AG04450 (cell line): ENCODE measurements at places on chromosomes 5 and 9. TPM values are rescaled to one million over a fixed set of nuclear protein-coding genes. Genes with fewer than 3 reads are reported as not detected.

Gene FAM170A
- not detected in 2 replicates for polyA plus RNA-seq

Gene ISL1
- polyA plus RNA-seq, result not detected in 2 replicates

Gene GDNF
- 2.2 and 2.8 TPM in 2 replicates for polyA plus RNA-seq

Gene SHC3
- polyA plus RNA-seq, result 4.3 and 4.7 TPM in 2 replicates

Gene AGTPBP1
- polyA plus RNA-seq, result 3.4 and 4.4 TPM in 2 replicates

Gene ZNF622
- polyA plus RNA-seq, result 19.8 and 21.5 TPM in 2 replicates

Gene AMBP
- polyA plus RNA-seq, result 0.67 and 0.74 TPM in 2 replicates

Gene PCDHGA9
- 6.4 and 8.0 TPM in 2 replicates for polyA plus RNA-seq

DNA sequence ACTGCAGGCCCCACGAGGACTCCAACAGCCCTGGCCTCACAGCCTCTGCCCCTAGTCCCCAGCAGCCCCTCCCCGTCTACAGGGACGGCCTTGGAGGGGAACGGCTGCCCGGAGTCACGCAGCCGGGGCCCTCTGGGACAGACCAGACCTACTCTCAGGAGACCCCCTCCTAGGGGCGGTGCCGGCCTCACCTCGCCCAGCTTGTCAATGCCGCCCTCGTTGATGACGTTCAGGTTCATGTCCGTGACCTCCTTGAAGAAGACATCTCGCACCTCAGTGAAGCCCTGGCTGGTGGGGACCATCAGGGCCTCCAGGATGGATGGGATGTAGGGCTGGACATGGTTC lies 58.6 kb downstream of the LRSAM1 start:
- DNase-seq, result no peak

DNA sequence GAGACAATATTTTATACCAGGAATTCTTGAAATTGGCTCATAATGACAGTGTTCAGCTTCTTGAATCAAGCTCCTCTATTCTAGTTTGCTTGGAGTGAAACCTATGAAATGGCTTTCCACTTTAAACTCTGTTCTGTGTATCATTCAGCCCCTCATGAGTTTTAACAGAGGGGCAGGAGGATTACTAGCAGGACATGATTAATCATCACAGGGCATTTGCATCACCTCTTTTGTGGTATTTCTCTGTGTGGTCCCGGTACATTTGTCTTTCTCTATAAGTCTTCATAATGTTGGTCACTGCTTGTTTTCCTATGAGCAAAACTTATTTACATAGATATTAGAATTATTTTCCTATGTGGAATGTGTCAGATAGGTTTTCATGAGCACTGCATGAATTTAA lies 21.2 kb downstream of the CAST start:
- no peak for DNase-seq

GRCh38 chr5:154771383-154771901 lies 16.3 kb downstream of the LARP1 start:
- peak; percentile 73 for DNase-seq

- DNase-seq, result no peak
These were observed 233.7 kb upstream of the TARS1 start for GRCh38 chr5:33206962-33207506.

GRCh38 chr9:71793386-71794105 lies 25.2 kb upstream of the CEMIP2 start:
- DNase-seq, result peak; percentile 37

DNA sequence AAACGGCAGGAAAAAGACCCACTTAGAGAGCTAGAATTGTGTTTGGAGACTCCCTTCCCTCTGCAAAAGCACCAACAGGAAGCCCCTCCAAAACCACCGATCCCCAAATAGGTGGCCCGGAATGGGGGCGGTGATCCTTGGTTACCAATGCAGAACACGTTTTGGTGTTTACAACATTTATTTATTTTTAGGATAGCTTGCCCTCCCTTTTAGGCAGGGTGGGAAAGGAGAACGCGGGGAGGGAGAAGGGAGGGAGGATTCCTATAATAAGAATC lies 579 bp upstream of the NTRK2 start:
- no peak for DNase-seq

DNA sequence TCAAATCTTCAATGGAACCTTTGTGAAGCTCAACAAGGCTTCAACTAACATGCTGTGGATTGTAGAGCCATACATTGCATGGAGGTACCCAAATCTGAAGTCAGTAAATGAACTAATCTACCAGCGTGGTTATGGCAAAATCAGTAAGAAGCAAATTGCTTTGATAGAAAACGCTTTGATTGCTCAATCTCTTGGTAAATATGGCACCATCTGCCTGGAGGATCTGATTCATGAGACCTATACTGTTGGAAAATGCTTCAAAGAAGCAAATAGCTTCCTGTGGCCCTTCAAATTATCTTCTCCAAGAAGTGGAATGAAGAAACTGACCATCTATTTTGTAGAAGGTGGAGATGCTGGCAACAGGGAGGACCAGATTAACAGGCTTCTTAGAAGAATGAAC lies 54.7 kb upstream of the TTC39B start:
- no peak for DNase-seq

DNA sequence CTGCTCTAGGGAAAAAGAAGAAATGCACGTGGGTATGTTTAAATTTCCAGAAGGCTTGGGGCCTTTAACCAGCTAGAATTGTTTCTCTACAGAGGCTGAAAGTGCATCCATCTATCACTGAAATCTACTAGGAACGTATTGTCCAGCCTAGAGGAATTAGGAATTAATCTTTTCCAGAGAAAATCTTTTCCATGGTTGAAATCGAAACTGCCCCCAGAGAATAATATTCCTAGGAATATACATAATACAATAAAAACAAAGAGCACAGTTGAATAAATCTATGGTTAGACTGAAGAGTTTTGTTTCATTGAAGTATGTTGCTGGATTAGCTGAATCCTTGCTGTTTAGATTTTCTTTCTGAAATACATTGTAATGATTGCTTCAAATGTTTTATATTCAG lies 378.5 kb downstream of the PLK2 start:
- no peak for DNase-seq

DNA sequence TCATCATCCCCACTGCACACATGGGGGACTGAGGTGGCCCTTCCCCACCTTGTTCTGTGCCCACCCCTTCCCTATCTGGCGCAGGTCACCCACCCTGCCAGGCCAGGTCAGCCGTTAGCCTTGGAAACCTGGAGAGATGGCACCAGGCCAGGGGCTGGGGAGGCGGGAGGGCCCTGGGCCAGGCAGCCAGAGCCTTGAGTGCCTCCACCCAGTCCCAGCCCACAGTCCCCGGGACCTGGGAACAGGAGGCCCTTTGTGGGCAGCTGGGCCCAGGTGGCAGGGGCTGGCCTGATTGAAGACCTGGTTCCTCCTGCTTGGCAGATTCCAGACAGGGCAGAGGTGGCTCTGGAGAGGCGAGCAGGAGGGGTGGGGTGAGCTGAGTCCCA lies 70.6 kb downstream of the LRSAM1 start:
- DNase-seq, result no peak

DNA sequence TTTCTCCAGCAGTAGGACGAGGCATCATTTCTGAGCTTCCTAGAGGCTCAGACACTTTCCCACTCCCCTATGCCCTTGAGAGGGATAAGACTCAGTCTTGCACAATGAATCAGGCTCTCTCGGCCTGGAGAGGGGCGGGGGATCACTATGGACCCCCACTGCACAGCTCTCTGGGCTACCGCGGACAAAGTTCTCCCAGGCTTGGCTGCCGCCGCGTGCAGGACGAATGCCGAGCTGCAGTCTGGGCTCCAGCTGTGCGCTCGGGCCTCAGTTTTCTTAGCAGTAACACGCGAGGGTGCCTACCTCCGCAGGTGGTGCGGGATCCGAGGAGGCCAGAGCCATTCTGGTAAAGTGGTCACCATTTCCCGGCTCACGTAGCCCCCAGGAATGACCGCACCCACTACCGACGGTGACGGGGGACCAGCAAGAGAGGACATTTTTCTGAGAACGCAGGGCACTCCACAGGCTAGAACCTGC lies 3.4 kb upstream of the MYORG start:
- no peak for DNase-seq

DNA sequence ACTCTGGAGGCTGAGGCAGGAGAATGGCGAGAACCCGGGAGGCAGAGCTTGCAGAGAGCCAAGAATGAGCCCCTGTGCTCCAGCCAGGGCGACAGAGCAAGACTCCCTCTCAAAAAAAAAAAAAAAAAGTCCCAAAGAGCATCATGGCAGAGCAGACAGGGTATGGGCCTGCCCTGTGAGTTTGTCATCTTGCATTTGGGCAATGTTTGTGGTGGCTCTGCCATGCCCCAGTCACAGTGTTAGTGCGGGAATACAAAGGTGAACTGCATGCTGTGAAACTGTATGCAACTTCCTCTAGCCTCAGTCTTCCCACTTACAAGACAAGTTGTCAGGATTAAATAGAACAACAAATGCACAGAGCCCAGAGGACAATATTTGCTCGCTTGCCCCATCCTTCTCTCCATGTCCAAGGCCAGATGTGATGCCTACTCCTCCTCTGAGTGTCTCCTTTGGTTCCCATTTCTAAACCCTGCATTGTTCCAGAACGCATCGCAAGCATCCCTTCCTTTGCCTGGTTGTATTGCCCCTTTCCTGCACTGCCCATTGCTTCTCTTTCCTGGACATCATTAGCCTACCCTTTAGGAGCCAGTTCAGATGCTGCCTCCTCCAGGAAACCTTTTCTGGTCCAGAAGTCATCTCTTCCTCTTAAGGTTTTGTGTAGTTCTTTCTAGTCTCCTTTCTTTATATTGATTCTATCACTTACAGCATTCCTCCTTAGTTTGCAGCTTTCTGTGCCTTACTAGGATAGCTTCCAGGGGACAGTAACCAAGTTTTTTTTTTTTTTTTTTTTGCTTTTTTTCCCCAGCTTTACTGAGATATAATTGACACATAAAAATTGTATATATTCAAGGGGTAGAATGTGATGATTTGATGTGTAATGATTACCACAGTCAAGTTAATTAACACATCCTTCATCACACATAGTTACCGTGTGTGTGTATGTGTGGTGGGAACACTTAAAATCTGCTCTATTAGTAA lies 69.0 kb upstream of the TNFAIP8 start:
- no peak for DNase-seq

DNA sequence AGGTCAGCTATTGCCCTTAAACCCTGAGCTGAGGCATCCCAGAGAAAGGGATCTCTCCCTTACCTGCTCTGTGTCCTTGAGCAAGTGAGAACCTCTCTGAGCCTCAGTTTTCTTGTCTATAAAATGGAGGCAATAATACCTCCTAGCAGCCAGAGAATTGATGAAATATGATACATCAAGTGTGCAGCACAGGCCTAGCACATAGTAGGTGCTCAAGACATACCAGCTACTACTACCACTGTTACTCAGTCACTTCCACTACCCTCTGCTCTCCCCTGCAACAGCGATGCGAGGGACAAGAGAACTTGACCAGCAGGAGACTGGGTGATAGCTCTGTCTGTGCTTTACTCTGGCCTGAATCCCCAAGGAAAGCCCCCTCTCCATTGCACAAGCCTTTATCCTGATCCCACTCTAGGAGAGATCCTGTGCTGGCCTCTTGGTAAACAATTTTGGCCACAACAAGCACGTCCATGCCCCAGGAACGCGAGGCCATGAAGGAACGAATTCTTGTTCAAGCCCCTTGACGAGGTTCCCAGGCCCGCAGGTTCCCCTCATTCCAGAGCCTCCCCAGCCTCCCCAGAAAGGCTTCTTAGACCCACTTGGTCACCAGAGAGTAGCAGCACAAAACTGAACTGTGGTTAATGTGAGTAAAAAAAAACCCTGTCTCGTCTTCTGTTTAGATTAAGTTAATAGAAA lies 39.4 kb downstream of the LRSAM1 start:
- no peak for DNase-seq

- DNase-seq, result no peak
These were observed 437.6 kb downstream of the KIF4B start for GRCh38 chr5:155451106-155451505.

DNA sequence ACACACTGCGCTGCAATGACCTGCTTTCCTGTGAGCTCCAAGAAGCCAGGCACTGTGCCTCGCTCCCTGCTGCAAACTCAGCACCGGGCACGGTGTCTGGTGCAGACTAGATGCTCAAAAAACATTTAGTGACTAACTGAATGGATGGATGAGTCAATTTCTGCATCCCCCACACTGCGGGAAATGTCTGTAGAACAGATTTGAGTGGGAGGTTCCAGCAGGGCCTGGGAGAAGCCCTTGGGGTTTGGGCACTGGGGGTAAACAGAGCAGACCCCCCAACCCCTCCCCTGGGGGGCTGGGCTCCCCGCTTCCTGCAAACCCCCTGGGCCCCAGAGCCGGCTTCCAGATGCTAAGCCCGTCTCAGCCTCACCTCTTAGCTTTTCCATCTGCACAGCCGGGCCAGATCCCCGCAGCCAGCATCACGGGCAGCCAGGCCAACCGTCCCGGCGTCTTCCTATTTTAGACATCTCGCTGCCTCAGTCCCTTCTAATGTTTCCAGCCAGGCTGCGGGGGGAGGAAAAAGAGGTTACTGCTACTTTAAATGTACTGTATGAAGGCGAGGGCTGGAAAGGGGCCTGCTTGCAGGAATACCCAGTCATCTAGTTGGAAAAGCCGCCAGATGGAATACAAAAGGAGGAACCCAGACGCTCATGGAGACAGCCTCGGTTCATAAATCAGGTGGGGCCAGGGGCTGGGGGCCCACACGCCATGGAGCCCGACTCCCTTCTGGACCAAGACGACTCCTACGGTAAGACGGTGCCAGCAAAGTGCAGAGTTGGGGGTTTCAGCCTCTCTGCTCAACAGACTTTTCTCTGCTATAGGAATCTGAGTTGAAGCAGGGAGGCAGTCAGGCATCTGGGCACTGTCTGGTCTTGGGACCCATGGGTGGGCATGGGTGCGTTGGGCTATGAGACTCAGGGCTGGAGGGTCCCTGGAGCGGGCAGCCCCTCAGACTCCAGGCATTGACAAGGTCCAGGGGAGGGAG lies 67.1 kb upstream of the GGTA1 start:
- DNase-seq, result no peak

- no peak for DNase-seq
These were observed 20.2 kb upstream of the MED27 start for GRCh38 chr9:132099741-132100407.

GRCh38 chr5:57219386-57219785 lies 45.5 kb downstream of the GPBP1 start:
- DNase-seq, result no peak

GRCh38 chr9:120645760-120646159 lies 65.8 kb upstream of the CDK5RAP2 start:
- DNase-seq, result no peak

DNA sequence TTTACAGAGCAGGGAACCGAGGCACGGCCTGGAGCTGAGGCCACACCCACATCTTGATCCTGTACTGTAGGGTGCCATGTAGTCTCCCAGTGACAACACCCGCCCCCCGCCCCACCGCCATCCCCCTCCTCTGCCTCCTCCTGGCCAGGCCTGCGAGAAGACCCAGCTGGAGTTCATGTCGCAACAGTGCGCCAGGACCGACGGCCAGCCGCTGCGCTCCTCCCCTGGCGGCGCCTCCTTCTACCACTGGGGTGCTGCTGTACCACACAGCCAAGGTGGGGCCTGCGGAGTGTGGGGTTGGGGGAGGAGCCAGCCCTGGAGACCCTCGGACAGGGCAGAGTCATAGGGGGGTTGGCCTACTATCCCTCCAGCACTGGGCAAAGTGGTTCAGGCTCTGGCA lies 14.5 kb downstream of the ADAMTS13 start:
- DNase-seq, result no peak

- no peak for DNase-seq
These were observed 9.7 kb upstream of the LVRN start for GRCh38 chr5:115952588-115952987.

DNA sequence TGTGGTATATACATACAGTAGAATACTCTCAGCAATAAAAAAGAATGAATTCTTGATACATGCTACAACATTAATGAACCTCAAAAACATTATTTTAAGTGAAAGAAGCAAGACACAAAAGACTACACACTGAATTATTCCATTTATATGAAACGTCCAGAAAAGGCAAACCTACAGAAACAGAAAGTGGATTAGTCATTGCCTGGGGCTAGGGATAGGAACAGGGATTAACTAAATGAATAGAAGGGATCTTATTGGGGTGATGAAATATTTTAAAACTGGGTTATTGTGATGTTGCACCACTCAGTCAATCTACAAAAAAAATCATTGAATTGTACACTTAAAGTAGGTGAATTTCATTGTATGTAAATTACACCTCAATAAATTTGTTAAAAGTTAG lies 326.7 kb downstream of the PIK3R1 start:
- DNase-seq, result no peak
